ENCODE measurements at places on chromosomes 6 and 20.

- no peak for DNase-seq
Observed at GRCh38 chr6:169029861-169030260, 223.8 kb downstream of the THBS2 start.

GRCh38 chr6:161903584-161904212 is 629.8 kb upstream of the AGPAT4 start:
- no peak for DNase-seq

DNA sequence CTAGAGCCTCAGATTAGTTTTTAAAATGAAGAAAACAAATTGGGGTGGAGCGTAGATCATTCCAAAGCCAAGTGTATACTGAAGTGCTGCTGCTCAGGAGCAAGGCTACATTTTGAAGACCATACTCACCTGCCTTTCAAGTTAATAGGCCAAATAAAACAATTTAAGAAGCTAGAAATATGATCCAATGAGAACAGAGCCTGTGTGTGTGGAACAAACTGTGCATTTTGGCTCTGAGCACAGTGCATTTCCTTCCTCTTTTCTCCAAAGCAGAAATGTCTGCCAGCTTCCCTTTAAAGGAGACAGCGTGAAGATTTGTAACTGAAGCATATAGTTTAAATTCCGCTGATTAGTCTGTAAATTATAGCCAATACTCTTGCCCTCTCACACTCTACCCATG is 3.2 kb upstream of the IFNGR1 start:
- no peak for DNase-seq

DNA sequence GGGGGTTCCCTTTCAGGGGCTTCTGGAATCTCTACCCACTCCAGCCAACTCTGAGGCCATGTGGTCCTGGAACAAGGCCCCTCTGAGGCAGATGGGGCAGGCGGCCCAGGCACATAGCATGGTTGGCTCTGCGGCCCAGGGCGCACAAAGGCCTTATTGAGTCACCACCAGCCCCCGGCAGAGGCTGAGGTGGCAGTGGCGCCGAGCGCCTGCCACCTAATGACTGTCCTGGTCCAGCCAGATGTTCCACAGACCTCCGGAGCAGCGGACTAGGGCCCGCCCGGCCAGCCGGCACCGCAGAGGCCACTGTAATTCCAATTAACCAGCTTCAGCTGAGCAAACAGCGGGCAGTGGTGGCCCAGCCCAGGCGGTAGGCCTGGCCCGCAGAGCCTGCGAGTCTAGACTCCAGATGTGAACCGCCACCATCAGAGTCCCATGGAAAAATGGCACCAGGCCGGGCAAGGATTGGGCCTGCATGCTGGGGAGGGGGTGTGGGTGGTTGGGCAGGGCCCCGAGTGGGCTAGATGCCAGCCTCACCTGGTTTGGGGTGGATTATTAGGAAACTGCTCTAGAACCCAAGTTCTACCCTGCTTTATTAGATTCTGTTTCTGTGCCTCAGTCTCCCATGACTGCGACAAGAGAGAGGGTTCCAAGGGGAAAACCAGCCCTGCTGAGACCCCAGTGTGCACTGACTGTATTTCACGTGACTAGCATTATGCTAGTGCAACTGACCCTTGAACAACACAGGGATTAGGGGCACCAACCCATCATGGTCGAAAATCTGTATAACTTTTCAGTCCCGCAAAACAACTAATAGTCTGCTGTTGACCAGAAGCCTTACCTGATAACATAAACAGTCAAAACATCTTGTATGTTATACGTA is 34.1 kb upstream of the ID1 start:
- DNase-seq, result peak; percentile 79

DNA sequence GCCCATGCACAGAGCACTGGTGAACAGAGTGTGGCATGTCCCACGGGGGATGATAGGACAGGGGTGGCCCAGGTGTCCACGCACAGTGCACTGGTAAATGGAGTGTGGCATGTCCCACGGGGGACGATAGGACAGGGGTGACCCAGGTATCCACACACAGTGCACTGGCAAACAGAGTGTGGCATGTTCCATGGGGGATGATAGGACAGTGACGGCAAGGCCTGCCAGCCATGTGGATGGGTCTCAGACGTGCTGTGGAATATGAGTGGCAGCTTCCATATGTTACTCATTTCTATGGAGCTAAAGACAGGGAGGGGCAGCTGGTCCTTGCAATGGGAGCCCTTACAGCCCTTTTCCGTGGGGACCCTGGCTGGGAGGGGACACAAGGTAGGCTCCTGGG is 168.7 kb downstream of the CDH4 start:
- no peak for DNase-seq

GRCh38 chr6:1326535-1327121 is 14.7 kb downstream of the FOXQ1 start:
- no peak for DNase-seq

DNA sequence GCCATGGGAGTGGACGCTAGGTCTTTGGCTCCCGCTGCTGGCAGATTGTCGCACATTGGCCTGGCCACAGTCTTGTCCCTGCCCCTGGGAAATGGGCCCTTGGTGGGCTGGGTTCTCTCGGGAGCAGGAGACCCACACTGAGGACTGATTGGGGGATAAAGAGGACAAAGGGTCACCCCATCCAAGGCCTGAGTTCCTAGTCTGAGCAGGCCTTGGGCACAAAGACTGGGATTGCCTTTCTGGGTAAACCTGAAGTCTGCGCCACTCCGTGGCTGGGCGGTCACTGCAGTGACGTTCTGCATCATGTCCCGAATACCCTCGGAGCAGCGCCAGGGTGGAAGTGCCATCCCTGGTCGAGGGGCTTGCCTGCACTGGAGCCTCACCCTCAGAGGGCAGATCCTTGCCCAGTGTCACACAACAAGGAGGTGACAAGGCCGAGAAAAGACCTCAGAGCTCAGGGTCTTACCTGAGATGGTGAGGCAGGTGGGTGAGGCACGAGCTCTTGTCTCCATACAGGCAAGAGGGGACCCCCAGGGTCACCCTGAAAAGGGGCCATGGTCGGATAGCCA is 36.1 kb upstream of the ZBP1 start:
- DNase-seq, result no peak

GRCh38 chr6:50707652-50708300 is 5.5 kb upstream of the TFAP2D start:
- peak; percentile 32 for DNase-seq

DNA sequence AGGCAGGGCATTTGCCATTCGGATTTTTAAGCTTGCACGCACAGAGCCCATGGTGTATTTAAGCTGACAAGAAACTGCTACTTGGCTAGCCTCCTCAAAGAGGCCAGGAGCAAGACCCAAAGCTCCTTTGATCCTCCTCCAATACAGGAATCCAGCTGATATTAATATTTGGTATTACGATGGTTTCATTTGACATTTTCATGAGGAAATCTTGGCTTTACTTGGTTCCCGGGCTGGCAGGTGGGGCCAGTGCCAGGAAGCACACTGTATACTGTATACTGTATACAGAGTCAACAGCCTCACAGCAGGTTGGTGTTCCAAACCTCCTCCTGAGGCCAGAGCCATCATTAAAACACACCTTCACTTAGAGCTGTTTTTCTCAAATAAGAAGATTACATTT is 138.2 kb upstream of the ARMC2 start:
- DNase-seq, result no peak

DNA sequence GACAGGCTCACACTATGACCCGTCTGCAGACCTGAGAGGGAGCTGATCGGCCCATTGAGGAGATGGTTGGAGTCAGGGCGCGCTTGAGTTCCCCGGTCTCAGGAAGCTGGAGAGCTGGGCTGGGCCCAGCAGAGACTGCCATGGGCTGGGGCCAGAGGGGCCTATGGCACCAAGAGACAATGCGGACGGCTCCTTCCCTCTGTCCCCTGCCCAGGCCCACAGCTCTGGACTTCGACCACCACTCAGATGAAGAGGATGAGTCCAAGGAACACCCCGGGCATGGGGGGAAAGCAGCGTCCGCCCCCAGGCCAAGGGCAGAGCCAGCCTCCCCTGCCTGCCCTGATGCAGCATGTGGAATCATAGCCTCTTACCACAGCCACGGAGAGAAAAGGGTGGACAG is 40.2 kb upstream of the PHACTR3 start:
- DNase-seq, result no peak

- DNase-seq, result no peak
Observed at GRCh38 chr6:16438718-16439591, 200.6 kb downstream of the GMPR start.

DNA sequence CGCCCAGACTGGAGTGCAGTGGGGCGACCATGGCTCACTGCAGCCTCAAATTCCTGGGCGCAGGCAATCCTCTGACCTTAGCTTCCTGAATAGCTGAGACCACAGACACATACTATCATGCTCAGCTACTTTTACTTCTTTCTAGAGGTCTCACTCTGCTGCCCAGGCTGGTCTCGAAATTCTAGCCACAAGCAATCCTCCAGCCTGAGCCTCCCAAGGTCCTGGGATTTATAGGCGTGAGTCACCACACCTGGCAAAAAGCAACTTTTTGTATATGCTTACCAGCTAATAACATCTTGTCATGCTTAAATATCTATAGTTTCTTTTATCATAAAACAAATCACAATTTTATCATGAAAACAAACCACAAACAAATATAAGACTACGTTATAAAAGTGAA is 23.0 kb downstream of the RNASET2 start:
- no peak for DNase-seq

GRCh38 chr6:144036064-144036834 is 28.2 kb upstream of the PLAGL1 start:
- no peak for DNase-seq

- DNase-seq, result no peak
Observed at GRCh38 chr20:45983279-45983743, 11.3 kb upstream of the ZNF335 start.

Measured in anterior cingulate cortex (tissue), 58 donors.